ENCODE measurements at places on chromosomes 12 and 14.

GRCh38 chr14:48690349-48690748, 895.8 kb downstream of the RPS29 start:
- DNase-seq = no peak

DNA sequence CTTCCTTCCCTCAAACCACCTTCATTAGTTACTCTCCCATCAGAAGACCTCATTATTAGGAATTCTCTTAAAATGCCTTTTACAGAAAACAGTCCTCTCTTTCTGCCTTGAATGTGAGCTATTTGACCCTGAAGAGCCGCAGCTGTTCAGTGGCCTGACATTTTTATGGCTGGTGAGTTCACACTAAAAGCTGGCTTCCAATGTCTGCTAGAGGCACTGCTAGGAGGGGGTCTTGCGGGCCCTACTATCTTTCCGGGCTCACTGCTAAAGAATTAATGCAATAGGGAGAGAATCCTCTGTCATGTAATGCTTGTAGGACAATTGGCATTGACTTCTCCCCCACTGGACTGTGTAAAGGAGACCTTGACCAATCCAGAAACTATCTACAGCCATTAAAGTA, 87.7 kb downstream of the GPR135 start:
- DNase-seq = peak; percentile 69

- no peak for DNase-seq
These were observed at the start of gene IFNG-AS1 for GRCh38 chr12:67989184-67989920. Gene IFNG-AS1 (plus strand): TSS chr12:67989447.

GRCh38 chr14:74176400-74176793, 62.9 kb upstream of the VSX2 start:
- no peak for DNase-seq

DNA sequence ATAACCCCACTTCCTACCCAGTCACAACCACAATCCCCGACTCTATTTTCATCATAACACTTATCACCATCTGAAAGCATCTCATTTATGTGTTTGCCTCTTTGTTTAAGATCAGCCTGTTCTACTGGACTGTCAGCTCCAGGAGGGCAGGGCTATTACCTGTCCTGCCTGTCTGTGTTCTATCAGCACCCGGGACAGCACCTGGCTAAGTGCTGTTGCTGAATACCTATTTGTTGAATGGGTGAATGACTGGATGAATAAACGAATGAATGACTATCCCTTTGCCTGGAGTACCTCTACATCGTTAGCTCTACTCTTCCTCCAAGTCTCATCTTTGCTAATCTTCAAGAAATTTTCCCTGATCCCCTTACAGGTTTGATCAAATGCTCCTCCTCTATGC, 69.0 kb downstream of the WSCD2 start:
- no peak for DNase-seq

DNA sequence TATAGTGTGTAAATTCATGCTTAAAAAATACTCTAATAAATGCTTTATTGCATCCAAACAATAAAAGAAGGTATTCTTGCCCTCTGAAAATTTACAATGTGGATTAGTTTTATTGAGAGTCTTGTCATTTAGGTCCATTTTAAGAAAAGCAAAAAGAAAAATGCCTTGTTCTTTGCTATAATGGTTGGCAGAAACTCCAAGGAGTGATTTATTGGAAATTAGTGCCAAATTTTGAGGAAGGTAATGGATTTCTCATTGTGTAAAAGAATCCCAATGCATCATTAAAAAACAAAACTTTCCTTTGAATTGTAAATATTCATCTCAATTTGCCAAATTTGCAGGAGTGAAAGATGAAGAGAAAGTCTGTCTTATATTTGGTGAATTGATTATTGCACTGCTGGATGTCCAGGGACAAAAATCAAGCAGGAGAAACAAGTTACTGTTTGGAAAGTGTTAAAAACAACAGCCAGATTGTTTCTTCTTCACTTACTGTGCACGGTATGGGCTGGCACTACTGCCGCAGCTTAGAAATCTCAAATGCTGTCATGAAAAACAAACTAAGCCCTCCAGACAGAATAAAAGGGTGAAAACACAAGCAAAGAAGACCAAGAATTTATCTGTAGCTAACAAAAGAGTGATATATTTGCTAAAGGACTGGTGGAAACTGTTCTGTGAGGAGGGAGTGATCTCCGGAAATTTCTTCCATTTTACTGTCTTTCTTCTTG, 511.7 kb downstream of the TMTC2 start:
- DNase-seq = no peak

DNA sequence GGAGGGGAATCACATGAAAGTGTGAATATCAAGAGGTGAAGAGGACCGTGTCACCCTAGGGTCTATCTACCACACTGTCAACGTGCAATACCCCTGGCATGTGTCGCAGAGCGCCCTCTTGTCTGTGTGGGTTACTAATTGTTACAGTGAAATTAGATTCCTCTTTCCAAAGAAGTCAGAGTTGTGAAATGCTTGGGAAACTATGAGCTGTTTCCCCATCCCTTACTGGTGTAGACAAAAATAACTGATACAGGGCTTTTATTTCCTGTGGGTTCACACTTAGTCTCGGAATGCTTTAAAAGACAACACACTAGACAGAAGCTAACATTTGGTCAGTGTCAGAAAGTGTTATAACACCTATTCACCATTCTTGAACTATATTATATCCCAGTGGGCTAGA, 597.3 kb downstream of the NRXN3 start:
- no peak for DNase-seq

GRCh38 chr12:38138225-38139221, 178.1 kb upstream of the ALG10B start:
- peak; percentile 80 for DNase-seq

DNA sequence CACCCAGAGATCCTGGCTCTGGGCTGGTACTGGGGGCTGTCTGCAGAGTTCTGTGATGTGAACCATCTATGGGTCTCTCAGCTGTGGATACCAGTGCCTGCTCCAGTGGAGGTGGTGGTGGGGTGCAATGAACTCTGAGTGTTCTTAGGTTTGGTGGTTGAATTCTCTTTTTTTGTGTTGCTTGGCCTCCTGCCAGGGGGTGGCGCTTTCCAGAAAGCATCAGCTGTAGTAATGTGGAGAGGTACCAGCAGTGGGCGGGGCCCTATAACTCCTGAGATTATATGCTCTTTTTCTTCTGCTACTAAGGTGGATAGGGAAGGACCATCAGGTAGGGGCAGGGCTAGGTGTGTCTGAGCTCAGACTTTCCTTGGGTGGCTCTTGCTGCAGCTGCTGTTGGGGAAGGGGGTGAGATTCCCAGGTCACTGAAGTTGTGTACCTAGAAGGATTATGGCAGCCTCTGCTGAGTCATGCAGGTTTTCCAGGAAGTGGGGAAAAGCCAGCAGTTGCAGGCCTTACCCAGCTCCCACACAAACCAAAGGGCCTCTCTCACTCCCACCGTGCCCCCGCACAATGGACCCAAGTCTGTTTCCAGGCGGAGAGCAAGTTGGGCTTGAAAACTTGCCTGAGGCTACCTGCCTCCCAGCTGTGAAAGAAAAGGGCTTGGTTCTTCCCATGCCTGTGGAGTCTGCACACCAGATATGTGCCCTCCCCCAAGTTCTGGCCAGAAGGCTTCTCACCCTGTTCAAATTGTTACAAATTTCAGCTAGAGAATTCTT, 18.6 kb downstream of the CCER1 start:
- DNase-seq = no peak

GRCh38 chr14:60636879-60637478, 12.3 kb downstream of the SIX1 start:
- DNase-seq = peak; percentile 9

DNA sequence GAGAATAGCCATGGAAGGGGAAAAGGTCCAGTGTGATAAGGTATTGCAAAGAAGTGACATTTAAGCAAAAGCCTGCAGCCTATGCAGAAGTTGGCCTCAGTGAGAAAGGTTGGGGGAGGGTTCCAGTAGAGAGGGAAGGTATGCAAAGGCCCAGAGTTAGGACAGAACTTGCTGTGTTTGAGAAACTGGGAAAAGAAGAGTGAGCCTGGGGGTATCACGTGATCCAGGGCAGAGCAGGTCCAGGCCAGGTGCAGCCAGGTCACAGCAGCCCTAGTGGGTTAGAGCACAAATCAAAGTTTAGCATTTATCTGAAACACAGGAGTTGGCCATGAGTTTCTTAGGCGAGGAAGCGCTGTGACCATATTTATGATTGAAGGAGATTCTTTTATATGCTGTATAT, 1.6 kb downstream of the SERPINA5 start:
- DNase-seq = no peak

DNA sequence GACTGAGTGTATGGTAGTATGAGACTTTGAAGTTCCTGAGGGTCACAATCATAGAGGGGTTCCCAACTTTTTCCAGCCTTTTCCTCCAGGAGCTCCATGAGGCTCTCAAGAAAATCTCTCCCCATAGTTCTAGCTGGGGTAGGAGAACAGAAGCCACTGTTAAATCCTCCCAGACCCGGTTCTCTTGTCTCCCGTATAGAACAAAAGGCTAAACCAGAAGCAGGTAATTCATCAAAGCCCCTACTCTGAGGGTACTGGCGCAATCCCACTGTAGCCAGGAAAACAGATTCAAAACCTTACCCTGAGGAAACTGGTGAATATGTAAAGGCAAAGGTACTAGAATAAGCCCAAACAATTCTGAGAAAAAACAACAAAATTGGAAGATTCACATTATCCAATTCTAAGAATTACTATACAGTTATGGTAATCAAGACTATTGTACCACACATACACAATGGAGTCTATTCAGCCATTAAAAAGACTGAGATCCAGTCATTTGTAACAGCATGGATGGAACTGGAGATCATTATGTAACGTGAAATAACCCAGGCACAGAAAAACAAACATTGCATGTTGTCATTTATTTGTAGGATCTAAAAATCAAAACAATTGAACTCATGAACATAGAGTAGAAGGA, 20.5 kb downstream of the OR8S1 start:
- DNase-seq = no peak

GRCh38 chr12:29283969-29284700, 96.8 kb downstream of the ERGIC2 start:
- no peak for DNase-seq

DNA sequence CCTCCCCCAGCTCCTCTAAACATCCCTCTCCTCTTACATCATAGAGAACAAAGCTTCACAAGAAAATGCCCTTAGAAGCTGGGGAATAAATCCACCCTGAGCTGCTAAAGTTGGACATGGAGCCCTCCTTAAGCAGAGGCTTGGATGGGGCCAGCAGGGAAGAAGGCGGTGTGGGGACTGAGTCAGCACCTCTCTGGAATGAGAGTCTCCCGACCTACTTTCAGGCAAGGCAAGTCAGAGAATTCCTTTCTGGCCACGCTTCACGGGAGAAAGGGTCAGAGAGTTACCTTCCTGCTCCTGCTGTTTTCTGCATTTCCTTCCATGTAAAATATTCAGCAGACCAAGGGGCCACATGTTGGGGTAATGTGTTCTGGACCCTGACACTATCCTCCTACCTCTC, 113.3 kb upstream of the PRB2 start:
- no peak for DNase-seq

GRCh38 chr12:24746006-24746671, 202.8 kb downstream of the BCAT1 start:
- no peak for DNase-seq

GRCh38 chr12:87870061-87870460, 159.1 kb downstream of the C12orf50 start:
- DNase-seq = peak; percentile 58

DNA sequence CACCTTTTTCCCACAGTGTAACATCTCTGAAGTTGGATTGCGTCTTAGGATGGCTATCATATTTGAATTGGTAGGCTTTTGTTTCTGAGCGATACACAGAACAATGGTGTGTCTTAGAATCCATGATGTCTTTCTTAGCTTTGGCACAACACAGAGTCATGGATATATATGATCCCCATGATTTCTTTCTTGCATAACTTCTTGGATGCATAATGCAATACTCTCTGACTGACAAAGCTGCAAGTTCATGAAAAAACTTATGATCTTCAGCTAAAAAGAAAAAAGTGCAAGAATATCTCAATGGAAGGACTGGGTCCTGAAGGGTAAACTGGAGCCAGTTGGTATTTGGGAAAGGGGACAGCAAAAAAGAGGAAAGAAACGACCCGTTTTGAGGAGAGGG, 48.1 kb downstream of the VWF start:
- no peak for DNase-seq

GRCh38 chr14:32050878-32051277, 26.2 kb upstream of the ARHGAP5 start:
- peak; percentile 37 for DNase-seq

GRCh38 chr14:54039311-54039710, 82.7 kb upstream of the BMP4 start:
- no peak for DNase-seq

GRCh38 chr12:33757701-33758100, 264.6 kb upstream of the ALG10 start:
- no peak for DNase-seq

GRCh38 chr12:105775343-105775742, 363.4 kb downstream of the NUAK1 start:
- DNase-seq = no peak

- no peak for DNase-seq
These were observed 38.7 kb downstream of the RASAL1 start for GRCh38 chr12:113096675-113097461.

- DNase-seq = peak; percentile 78
These were observed 24.7 kb downstream of the KLHDC2 start for GRCh38 chr14:49792618-49793017.

DNA sequence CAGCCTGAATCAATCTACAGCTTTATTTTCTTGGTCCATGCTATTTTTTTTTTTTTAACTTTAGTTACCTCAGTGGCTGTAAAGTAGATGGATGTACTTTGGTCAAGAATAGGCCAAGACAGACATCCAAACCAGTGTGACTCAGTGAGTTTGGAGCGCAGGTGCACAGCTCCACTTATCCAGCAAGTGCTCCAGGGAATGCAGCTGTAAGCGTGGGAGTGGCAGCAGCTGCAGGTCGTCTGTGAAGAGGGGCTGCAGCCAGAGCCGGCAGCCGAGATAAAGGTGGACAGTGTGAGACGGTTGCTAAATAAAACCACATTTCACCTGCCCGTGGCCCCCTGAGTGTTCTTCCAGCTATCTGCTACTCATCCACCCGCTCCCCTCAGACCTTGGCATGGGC, 1018.7 kb downstream of the AACS start:
- no peak for DNase-seq

- DNase-seq = peak; percentile 60
These were observed 12.4 kb upstream of the SLC6A15 start for GRCh38 chr12:84924981-84925380.

- DNase-seq = no peak
These were observed 10.3 kb upstream of the SLC6A13 start for GRCh38 chr12:272942-273341.

Data from myocyte (in vitro differentiated cells).